ENCODE measurements at places on chromosomes 5 and 9.

DNA sequence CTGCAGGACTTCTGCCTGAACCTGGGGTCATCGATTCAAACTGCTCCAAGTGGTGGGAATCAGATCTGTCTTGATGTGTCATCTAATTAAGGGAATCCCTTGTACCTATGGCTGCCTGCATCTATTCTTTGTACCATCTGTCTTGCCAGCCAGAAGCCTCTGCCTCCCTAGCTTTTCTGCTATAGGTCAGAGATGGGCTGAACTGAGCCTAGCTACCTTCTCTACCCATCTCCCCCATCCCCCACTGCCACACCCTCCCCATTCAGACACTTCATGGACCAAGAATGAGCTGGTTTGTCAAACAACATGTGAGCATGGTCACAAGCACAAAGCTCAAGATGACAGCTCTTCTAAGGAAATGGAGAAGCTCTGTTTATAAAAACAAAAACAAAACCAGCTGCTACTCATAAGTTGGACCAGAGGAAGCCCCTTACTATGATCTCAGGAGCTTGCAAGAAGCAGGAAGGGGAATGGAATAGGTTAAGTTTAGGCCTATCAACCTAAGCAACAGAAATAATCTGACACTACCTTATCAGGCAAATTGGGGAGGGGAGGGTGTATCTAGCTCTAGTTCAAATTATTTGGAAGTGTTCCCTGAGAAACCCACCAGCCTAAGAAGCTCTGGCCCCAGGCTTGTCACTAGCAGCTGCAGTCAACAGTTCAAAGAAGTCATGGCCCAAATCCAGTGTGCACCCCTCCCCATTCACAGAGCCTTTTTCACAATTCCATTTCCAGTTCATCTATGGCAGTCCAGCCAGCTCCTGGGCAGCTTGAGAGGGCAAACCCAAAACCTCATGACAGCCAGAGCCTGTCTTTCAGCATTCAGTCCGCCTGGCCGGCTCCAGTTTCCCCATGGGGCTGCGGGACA is 29.9 kb downstream of the SKP1 start:
- DNase-seq = no peak

DNA sequence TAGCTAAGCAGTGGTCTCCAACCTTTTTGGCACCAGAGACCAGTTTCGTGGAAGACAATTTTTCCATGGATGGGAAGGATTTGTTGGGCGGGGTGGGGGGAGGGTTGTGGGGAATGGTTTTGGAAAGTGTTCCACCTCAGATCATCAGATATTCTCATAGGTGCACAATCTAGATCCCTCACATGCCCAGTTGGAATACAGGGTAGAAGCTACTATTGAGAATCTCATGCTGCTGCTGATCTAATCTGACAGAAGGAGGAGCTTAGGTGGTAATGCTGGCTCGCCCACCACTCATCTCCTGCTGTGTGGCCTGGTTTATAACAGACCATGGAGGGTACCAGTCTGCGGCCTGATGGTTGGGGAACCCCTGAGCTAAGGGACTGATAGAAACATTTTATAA is 662.7 kb upstream of the RGMB start:
- no peak for DNase-seq

GRCh38 chr5:154242964-154243376 is 52.4 kb downstream of the GALNT10 start:
- no peak for DNase-seq

DNA sequence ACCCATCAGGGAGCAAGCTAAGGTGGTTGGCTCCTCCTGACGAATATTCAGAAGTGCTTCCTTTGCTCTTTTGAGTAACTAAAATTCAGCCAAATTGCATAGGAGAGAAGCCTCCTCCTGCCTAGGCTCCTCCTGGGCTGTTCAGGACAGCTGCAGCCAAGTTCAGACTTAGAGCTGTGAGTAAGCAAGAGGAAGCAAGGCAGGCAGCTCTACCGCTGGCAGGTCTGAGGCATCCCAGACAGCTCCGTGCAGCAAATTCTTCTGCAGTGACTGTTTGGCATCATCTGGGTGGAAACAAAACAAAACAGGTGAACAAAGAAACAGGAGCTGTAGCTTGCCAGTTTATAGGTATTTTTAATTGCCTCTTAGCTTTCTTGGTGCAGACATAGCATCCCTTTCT is 421.0 kb downstream of the GADD45G start:
- DNase-seq = no peak
